Activated CD8-positive, alpha-beta memory T cell treated with anti-CD3 and anti-CD28 coated beads, Interleukin-2, amount 10 ng/mL, durations not matched to agents 7 days and 5 days (primary cell): ENCODE measurements at places on chromosomes 6 and 20.

DNA sequence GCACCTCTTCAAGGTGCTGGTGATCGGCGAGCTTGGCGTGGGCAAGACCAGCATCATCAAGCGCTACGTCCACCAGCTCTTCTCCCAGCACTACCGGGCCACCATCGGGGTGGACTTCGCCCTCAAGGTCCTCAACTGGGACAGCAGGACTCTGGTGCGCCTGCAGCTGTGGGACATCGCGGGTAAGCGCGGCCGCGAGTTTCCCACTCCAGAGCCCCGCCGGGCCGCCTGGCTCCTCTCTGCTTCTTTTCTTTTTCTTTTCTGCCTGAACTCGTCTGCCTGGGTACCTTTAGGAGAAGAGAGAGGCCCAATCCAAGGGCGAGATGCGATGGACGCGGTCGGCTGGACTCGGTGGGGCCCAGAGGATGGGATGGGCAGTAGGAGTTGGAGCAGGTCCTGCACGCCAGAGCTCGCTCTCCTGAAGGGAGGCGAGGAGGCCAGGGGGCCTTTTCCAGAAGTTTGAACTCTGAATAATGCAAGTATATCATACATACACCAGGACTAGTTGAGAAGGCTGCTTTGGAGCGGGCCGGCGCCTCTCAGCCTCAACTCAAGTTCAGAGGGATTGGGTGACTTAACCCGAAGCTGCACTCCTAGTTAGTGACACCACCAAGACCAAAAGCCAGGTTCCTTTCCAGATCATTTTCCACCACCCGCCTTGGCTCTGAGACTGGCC is 445 bp downstream of the RAB32 start:
- H3K36me3 ChIP-seq = peaks cover 2% of the 10 kb centered on the region
- H3K4me3 ChIP-seq = peak overlapping the region; percentile 61
- peaks cover 4% of the 10 kb centered on the region for H3K4me1 ChIP-seq
- H3K27ac ChIP-seq = no peak overlapping the region
- no peak for DNase-seq
- H3K27me3 ChIP-seq = peaks cover 24% of the 10 kb centered on the region

- peaks cover under 1% of the 10 kb centered on the region for H3K27me3 ChIP-seq
- no peaks in the 10 kb centered on the region for H3K36me3 ChIP-seq
- no peak overlapping the region for H3K4me3 ChIP-seq
- no peak for DNase-seq
- H3K4me1 ChIP-seq = no peaks in the 10 kb centered on the region
- H3K27ac ChIP-seq = no peak overlapping the region
These were observed 134.1 kb downstream of the RFPL4B start for GRCh38 chr6:112481211-112481610.

DNA sequence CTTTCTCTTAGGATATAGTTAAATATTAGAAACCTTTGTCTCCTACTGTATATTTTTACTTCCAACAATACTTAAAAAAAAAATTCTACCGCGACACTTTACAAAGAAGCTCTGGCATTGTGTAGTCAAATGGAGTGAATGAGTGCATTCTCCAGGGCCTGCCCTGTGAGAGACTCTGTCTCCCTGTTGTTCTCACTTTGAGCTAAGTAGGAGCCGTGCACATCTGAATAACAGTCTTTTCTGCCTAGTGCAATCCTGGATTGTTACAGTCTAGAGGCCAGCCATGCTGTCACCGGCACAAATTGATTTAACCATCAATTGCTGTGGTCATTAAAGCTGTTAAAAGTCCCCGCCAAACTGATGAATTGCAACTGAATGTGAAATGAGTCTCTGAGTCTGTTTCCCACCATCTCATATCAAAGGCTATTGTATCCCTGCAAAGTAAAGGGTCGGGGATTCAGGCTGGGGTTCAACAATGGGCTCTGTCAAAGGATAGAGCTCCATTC is 156.0 kb downstream of the RFPL4B start:
- no peak overlapping the region for H3K27ac ChIP-seq
- H3K36me3 ChIP-seq = no peaks in the 10 kb centered on the region
- H3K4me1 ChIP-seq = no peaks in the 10 kb centered on the region
- DNase-seq = no peak
- H3K4me3 ChIP-seq = no peak overlapping the region
- no peaks in the 10 kb centered on the region for H3K27me3 ChIP-seq

GRCh38 chr6:11200356-11200755 is 32.1 kb downstream of the NEDD9 start:
- no peak for DNase-seq

GRCh38 chr20:62804627-62805154 is at the start of gene OGFR:
Gene OGFR, plus strand, starts transcription at chr20:62804835. Its CDS starts 25 bp downstream, at chr20:62804860.
- peak within 1 kb of the TSS; percentile 93 for H3K27ac ChIP-seq
- H3K36me3 ChIP-seq = peaks cover 25% of the 10 kb centered on the region
- DNase-seq = peak; percentile 83
- peaks cover 28% of the 10 kb centered on the region for H3K4me1 ChIP-seq

GRCh38 chr6:169082093-169082492 is 171.6 kb downstream of the THBS2 start:
- H3K27me3 ChIP-seq = peaks cover 7% of the 10 kb centered on the region
- no peak for DNase-seq
- H3K27ac ChIP-seq = no peak overlapping the region
- no peaks in the 10 kb centered on the region for H3K4me1 ChIP-seq
- H3K36me3 ChIP-seq = no peaks in the 10 kb centered on the region
- H3K4me3 ChIP-seq = no peak overlapping the region

GRCh38 chr20:47785311-47785853 is at the start of gene SULF2:
Gene SULF2, minus strand, starts transcription at chr20:47785481. Its CDS starts 28,118 bp downstream, at chr20:47757363.
- H3K4me1 ChIP-seq = peaks cover 13% of the 10 kb centered on the region
- H3K36me3 ChIP-seq = no peaks in the 10 kb centered on the region
- peak within 1 kb of the TSS; percentile 55 for H3K4me3 ChIP-seq
- DNase-seq = no peak
- H3K27me3 ChIP-seq = peaks cover 77% of the 10 kb centered on the region

- no peak overlapping the region for H3K4me3 ChIP-seq
- H3K27me3 ChIP-seq = no peaks in the 10 kb centered on the region
- peaks cover 80% of the 10 kb centered on the region for H3K4me1 ChIP-seq
- peak overlapping the region; percentile 96 for H3K27ac ChIP-seq
These were observed 38.5 kb downstream of the SUN5 start for GRCh38 chr20:32965581-32966373.

GRCh38 chr20:20568604-20569205 is 143.7 kb downstream of the RALGAPA2 start:
- DNase-seq = peak; percentile 44
- H3K27ac ChIP-seq = no peak overlapping the region
- H3K4me3 ChIP-seq = no peak overlapping the region
- H3K4me1 ChIP-seq = no peaks in the 10 kb centered on the region
- H3K27me3 ChIP-seq = no peaks in the 10 kb centered on the region

GRCh38 chr6:21604081-21604480 is 10.5 kb downstream of the SOX4 start:
- no peaks in the 10 kb centered on the region for H3K36me3 ChIP-seq
- peaks cover 13% of the 10 kb centered on the region for H3K27me3 ChIP-seq
- H3K4me3 ChIP-seq = no peak overlapping the region
